ENCODE measurements at places on chromosomes 3 and 15. TPM values are rescaled to one million over a fixed set of nuclear protein-coding genes. Genes with fewer than 3 reads are reported as not detected.

TEX55 gene
- not detected for total RNA-seq

- DNase-seq, result no peak
These were observed 986.5 kb downstream of the ROBO2 start for GRCh38 chr3:78026318-78026828.

DNA sequence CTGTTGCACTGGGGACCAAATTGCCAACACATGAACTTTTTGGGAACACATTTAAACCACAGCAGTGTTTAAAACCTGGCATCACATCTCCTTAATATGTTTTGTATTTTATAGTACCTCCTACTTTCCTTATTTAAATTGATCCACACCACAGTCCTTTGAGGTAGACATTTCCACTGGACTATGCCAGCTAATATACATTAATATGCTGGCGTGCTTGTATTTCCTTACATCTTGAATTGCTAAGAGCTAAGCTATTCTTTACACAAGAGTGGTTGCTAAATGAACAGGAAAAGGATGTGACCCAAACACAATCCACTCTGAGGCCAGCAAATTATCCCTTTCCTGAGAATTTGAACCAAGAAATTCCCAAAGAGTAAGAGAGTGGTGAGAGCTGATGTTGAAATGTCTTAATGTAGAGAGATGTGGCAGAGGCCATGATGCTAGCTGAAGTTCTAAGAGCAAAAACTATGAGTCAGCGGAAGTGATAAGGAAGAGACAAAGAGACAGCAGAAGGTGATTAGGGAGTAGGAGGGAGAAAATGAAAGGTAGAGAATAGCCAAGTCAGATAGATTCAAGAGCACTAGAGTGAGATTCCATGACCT, 131.2 kb downstream of the CD47 start:
- DNase-seq, result peak; percentile 63

GRCh38 chr15:41289953-41290352, 42.4 kb downstream of the OIP5 start:
- no peak for DNase-seq

GRCh38 chr3:127484601-127485388, 105.7 kb downstream of the TPRA1 start:
- no peak for DNase-seq
